Memory B cell (primary cell): ENCODE measurements at places on chromosomes 6 and 20.

DNA sequence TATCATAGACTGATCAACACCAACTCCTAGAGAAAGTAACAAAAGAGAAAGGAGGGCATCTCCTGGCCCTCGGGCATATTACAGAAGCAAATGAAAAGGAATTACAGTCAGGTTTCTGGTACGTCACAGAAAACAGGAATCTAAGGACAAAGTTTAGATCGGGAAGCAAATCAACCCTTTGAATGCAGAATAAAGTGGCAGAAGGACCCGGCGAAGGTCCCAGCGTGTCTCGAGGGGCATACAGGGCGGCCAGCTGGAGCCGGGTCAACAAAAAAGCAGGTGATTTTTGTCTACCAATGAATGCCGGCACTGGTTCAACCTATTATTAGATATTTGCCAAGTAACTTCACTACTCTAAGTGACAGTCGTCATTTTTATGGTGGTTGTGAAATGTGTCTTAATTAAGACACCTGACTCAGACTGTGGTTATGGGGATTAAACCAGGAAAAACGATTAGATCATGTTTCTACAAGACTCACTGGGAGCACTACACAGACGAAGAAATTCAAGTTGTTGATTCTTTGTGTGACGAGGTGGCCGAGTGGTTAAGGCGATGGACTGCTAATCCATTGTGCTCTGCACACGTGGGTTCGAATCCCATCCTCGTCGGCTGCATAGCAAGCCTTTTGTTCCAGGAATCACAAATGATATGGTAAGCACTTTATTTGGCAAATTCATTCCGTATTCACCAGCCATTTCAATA is 12.4 kb upstream of the ZSCAN9 start:
- DNase-seq: no peak

DNA sequence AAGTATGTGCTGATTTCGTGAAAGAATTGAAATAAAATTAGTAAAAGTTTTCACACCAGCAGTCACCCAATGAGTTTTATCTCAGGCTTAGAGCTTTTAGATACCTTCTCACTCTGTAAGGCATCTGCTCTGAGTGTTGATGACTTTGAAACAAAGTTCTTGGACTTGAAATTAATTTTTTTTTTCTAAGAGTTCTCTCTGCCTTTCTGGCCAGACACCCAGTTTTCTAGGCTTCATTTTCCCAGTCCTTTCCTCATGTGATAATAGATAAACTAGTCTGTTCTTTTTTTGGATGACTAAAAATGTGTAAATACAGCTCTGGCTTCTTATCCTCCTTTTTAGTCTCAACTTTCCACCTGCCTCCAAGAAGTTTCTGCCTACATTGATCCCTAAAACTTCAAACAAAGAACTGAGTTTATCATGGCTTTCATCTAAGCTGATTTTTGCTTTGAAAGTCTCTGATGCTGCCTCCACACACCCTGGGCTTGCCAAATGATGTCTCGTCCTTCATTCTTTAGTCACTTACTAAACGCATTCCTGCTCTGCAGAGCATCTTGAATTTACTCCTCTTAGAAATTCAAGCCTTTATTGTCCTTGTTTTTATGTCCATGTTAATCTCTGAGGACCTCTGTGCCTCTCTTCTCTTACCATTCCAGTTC is 32.7 kb downstream of the SLX4IP start:
- DNase-seq: no peak

DNA sequence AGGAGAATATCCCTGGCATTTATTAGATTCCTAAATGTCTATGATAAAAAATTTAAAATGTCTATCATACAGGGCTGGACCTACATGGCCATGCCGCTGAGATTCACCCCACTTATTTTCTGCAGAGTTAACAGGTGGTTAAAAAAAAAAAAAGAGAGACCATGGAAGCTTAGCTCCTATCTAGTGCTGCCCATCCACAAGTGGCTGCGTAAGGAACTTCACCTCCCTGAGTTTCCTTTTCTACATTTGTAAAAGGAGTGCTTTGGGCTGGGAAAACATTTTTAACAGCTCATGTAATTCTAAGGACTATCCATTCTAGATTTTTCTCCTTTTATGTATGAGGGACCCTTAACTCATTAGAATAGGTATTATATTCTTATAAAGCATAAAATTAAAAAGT is 534.1 kb downstream of the MMUT start:
- DNase-seq: no peak

GRCh38 chr6:145829950-145830349 is 15.4 kb upstream of the FBXO30 start:
- DNase-seq: no peak

DNA sequence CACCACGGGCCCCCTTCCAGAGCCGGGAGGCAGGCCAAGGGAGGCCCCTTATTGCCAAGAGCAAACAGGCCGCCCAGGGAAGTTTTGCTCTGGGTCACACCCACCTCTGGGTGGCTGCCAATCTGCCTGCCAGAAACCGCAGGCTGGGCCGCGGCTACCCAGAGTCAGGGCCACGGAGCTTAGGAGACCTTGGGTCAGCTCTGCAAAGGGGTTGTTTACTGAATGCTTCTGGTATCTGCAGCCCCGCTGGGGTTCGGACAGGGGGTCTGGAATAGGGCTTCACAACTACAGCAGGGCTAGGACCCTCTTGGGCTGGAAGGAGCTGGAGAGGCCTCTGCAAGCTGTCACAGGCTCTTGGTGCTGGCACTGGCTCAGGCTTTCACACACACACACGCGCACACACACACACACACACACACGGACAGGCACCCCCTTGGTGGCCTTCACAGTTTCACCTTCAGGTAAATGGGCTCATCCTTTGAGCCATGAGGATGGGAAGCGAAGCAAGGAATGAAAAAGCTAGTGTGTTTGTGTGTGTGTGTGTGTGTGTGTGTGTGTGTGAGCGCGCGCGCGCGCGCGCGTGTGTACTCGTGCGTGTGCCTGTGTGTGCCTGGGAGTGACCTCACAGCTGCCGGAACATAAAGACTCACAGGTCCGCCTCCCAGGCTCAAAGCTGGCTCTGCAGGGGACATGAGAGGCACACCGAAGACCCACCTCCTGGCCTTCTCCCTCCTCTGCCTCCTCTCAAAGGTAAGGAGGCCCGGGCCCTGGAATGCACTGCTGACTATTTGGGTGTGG is at the start of gene CCN5:
Gene CCN5, plus strand, starts transcription at position 669 of the 798 bp plus-strand sequence. Its CDS starts 22 bp downstream, at position 691.
- no peak for DNase-seq

DNA sequence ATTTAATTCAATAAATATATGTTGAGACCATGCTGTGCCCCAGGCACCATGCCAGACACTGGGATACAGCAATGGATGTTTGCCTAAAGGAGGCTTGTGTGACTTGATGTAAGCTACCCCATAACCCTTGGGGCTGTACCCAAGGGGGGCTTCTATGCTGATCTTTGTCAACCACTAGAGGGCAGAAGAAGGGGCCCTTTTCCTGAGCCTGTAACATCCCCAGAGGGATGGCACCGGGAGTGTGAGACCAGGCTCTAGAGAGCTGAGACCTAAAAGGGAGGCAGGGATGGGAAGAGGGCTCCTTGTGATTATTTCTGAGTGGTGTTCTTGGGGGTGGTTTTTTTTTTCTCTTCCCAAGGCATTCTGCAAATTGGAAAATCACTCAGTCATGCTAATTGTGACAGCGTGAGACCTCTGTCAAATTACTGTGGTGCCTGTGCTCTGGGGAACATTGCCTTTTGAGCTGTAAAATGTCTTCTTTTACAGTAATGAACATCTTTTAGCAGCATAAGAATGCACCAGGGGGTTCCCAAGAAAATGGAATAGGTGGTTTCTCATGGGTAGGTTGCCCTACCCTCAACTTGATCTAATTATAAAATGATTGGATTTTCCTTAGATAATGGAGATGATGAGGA is 138.7 kb upstream of the SLC24A3 start:
- DNase-seq: no peak

- peak; percentile 30 for DNase-seq
Measured at GRCh38 chr6:41073968-41074691, 1.4 kb downstream of the NFYA start.

DNA sequence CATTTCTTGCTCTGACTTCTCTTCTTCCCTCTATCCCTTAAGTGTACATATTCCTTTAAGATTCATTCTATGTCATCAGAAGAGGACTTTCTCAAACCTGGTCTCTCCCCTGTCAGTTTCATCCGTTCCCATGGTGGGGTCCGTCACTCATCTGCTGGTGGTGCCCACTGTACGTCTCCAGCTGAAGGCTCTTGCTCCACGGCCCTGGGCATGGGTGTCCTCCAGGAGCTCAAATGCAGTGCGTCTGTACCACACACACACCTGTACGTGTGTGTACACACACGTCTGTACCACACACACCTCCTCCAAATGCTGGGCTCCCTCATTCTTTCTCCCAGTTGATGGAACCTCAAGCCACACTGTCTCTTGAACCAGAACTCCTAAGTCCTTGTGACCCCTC is 85.6 kb downstream of the CAP2 start:
- no peak for DNase-seq

GRCh38 chr6:154206141-154206540 is 150.5 kb downstream of the IPCEF1 start:
- DNase-seq: no peak

- peak; percentile 37 for DNase-seq
Measured at GRCh38 chr6:108113557-108114519, 39.3 kb upstream of the OSTM1 start.

- no peak for DNase-seq
Measured at GRCh38 chr6:6362056-6362840, 41.8 kb upstream of the F13A1 start.

DNA sequence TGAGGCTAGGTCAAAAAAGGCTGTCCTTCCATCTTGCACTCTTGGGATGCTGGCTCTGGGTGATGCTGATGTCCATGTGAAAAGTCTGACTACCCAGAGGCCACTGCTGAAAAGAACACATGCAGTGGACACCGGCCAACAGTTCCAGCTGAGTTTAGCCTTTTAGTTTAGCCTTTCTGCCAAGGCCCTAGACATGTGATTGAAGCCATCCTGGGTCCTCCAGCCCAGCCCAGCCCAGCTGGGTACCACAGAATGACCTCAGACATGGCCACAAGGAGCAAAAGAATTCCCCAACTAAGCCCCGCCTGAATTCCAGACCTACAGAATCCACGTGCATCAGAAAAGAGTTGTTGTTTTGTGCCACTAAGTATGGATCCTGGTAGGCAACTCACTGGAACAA is 17.4 kb downstream of the PIGT start:
- DNase-seq: no peak

DNA sequence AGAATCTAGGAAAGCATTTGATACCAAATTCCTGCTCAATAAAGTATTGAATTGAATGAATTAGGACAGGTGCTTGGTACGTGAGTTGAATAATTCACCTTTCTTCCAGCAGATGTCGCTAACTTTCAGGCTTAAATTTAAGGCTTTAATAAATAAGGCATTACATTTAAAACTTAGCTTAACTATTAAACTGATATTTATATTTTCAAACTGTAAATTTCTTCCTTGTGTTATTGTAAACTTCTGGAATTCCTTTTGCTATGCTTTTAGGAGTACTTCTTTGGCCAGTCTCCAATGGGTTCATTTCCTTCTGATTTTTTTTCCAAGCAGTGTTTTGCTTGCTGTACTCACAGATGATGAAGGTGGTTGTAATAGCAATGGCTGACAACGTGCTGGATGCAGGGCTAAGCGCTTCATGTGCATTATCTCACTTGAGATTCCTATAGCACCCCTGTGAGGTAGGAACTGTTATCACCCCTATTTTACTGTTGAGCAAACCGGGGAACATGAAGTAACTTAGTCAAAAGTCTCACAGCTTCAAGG is 71.3 kb upstream of the SLC2A12 start:
- peak; percentile 25 for DNase-seq

DNA sequence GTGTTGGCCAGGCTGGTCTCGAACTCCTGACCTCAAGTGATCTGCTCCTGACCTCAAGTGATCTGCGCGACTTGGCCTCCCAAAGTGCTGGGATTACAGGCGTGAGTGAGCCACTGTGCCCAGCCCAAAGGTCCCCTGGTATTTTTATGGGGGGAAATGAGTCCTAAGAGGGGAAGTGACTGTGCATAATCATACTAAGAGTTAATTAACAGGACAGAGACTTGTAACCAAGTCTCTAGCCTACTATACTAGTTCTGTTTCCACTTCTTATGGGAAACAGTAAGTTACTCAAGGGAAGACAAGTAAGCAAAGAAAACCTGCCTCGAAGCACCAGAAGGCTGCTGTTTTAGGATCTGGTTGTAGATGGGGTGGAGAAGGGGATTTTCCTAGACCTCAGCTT is 27.9 kb downstream of the TCF15 start:
- no peak for DNase-seq
